ENCODE measurements at places on chromosomes 3 and 15.
A peak's percentile ranks its signal among the peaks of the same experiment; 100 is the strongest.

DNA sequence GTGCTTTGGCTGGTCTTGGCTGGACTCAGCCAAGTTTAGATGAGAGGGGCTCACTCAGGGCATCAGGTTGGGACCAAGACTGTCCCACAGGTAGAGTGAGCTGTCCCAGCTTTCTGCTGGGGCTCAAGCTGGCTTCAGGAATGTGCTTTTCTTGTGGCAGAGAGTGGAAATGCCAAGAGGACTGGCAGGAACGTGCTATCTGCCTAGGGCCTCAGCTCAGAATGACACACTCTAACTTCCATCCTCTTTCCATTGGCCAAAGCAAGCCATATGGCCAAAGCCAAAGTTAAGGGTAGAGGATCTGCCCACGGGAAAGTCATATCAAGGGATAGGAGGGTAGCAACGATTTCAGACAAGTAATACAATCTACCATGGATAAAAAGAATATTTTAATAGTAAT is 178.8 kb downstream of the ABHD5 start:
- no peak overlapping the region for H3K27ac ChIP-seq
- H3K4me1 ChIP-seq = peaks cover 17% of the 10 kb centered on the region
- H3K27me3 ChIP-seq = no peaks in the 10 kb centered on the region
- H3K36me3 ChIP-seq = no peaks in the 10 kb centered on the region
- DNase-seq = no peak

DNA sequence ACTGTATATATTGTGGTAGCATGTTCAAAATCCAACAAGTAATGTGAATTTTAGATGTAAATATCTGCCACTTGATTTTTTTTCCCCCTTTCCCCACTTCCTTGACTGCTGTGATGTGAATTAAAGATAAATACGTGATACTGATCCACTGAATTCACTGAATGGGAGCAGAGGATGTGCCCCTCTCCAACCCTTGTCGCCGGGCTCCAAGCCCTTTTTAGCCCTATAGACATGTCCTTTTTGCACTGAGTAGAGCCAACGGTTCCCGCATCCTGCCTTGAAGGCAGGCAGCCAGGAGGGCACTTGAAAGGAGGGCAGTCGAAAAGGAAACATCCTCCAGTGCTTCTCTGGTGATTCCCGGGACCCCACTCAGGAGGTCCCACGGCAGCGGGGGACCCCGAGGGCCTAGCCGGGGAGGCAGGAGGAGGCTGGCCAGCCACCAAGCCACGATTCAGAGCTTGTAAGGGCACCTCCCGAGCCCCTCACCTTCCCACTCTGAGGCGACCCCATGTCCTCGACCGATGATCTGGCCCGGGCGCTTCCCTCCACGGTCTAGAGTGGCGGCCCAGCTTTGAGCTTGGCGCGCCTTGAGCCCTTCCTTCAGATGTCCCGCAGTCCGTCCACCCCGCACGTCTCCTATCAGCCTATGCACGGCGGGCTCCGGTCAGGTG is 901 bp upstream of the MANF start:
- peaks cover 49% of the 10 kb centered on the region for H3K4me1 ChIP-seq
- H3K4me3 ChIP-seq = peak overlapping the region; percentile 100
- peaks cover 19% of the 10 kb centered on the region for H3K36me3 ChIP-seq
- H3K27me3 ChIP-seq = no peaks in the 10 kb centered on the region
- DNase-seq = no peak

- no peak overlapping the region for H3K27ac ChIP-seq
- no peaks in the 10 kb centered on the region for H3K4me1 ChIP-seq
- peaks cover 2% of the 10 kb centered on the region for H3K36me3 ChIP-seq
- H3K4me3 ChIP-seq = no peak overlapping the region
- H3K27me3 ChIP-seq = no peaks in the 10 kb centered on the region
- DNase-seq = no peak
These were observed 104.8 kb downstream of the ETFA start for GRCh38 chr15:76206325-76206976.

DNA sequence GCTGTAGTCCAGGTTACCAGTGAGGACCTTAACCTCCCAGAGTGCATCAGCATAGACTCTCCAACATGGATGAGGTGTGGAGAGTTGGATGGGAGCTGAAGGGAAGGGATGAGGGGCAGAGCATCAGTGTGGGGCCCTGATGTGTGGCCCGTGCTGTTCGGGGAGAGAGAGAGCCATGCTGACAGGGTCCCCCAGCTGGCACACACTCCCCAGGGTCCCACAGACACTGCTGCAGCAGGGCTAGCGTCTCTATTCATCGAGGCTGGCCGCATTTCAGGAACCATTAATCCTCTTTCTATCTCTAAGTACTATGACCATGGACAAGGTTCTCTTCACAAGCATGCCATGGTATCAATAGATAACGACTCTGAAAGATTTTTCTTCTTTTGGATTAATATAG is 85.9 kb upstream of the PLXNA1 start:
- H3K27ac ChIP-seq = peak overlapping the region; percentile 63
- peaks cover 25% of the 10 kb centered on the region for H3K4me1 ChIP-seq
- H3K36me3 ChIP-seq = peaks cover 2% of the 10 kb centered on the region

DNA sequence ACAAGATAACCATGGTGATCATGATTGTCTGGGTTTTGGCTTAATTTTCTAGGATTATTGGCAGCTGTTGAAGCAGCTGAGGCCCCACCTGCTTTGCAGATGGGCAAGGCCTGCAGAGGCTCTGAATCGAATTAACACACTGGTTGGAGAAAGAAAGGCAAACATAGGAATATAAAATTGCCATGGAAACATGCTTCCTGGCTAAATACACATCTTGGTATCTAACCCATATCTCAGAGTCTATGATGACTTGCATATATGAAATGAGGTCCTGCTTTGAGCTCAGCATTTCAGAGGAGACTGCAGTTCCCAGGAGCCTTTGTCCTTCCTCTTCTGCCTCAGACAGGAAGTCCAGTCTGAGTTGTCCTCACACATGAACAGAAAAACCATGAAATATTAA is 24.3 kb upstream of the SV2B start:
- H3K4me3 ChIP-seq = no peak overlapping the region
- no peak for DNase-seq
- H3K27ac ChIP-seq = no peak overlapping the region
- no peaks in the 10 kb centered on the region for H3K36me3 ChIP-seq
- peaks cover 43% of the 10 kb centered on the region for H3K27me3 ChIP-seq
- no peaks in the 10 kb centered on the region for H3K4me1 ChIP-seq

DNA sequence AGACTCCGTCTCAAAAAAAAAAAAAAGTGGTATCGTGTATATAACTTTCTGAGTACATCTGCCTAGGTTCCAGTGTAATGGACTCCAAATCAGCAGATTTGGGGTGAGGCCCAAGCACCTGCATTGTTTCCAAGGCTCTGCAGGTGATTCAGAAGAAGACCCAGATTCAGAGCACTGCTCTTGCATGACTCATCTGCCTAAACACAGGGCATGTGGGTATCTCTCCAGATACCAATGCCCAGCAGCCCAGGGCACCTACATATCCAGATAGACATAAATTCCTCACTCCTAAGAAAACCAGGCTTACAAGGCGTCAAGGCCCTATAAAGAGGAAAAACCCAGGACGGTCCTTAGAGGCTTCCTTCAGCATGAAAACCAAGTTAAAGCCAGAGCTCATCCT is 24.3 kb downstream of the NDUFAF1 start:
- H3K27ac ChIP-seq = no peak overlapping the region
- H3K36me3 ChIP-seq = peaks cover 22% of the 10 kb centered on the region
- DNase-seq = no peak
- H3K4me3 ChIP-seq = no peak overlapping the region

- no peak overlapping the region for H3K27ac ChIP-seq
- no peak for DNase-seq
- peaks cover 33% of the 10 kb centered on the region for H3K36me3 ChIP-seq
- H3K27me3 ChIP-seq = no peaks in the 10 kb centered on the region
- peaks cover 73% of the 10 kb centered on the region for H3K4me1 ChIP-seq
These were observed 8.4 kb downstream of the BOC start for GRCh38 chr3:113219605-113220300.

GRCh38 chr3:161221806-161222600 is 892 bp downstream of the NMD3 start:
- peaks cover 40% of the 10 kb centered on the region for H3K4me1 ChIP-seq
- H3K36me3 ChIP-seq = peaks cover 6% of the 10 kb centered on the region
- peak overlapping the region; percentile 94 for H3K4me3 ChIP-seq
- H3K27me3 ChIP-seq = no peaks in the 10 kb centered on the region
- no peak for DNase-seq

All from neural crest cell (in vitro differentiated cells).